ENCODE measurements at places on chromosomes 5 and 9. TPM values are rescaled to one million over a fixed set of nuclear protein-coding genes. Genes with fewer than 3 reads are reported as not detected.

LURAP1L gene
- 104 TPM for total RNA-seq

QRFP gene
- not detected for total RNA-seq

GPX8 gene
- 30.8 TPM for total RNA-seq

NOXA1 gene
- total RNA-seq = 3.1 TPM

SHROOM1 gene
- 7.0 TPM for total RNA-seq

GPR150 gene
- 0.34 TPM for total RNA-seq

NUTM2F gene
- total RNA-seq = not detected

LCN10 gene
- not detected for total RNA-seq

SCGB3A2 gene
- 4,264 TPM for total RNA-seq

FRMPD1 gene
- total RNA-seq = 0.25 TPM

FSD1L gene
- 18.8 TPM for total RNA-seq

SAPCD2 gene
- 1.4 TPM for total RNA-seq

C5orf52 gene
- total RNA-seq = not detected

SMU1 gene
- total RNA-seq = 17.2 TPM

CNOT6 gene
- total RNA-seq = 20.2 TPM

PCDHGA11 gene
- 3.8 TPM for total RNA-seq

CD72 gene
- 5.2 TPM for total RNA-seq

SHISAL2B gene
- 0.34 TPM for total RNA-seq

BAAT gene
- 0.37 TPM for total RNA-seq

NUTM2G gene
- total RNA-seq = not detected

SEMA5A gene
- total RNA-seq = 44.9 TPM

PROP1 gene
- total RNA-seq = not detected

CARTPT gene
- not detected for total RNA-seq

EQTN gene
- not detected for total RNA-seq

DMRT3 gene
- not detected for total RNA-seq

LMX1B gene
- 0.77 TPM for total RNA-seq

IER5L gene
- 24.7 TPM for total RNA-seq

PCDHB5 gene
- total RNA-seq = 4.8 TPM

EPB41L4B gene
- 13.9 TPM for total RNA-seq

OR13C8 gene
- total RNA-seq = not detected

KCNMB1 gene
- 5.2 TPM for total RNA-seq

SLC22A5 gene
- total RNA-seq = 12.7 TPM

RNF208 gene
- total RNA-seq = 7.5 TPM

LHX3 gene
- total RNA-seq = not detected

KIF4B gene
- total RNA-seq = not detected

ITGA2 gene
- 22.3 TPM for total RNA-seq

DUSP1 gene
- 377 TPM for total RNA-seq

RHOBTB3 gene
- total RNA-seq = 150 TPM

All from lung (tissue), 17 donors.